ENCODE measurements at places on chromosomes 5 and 9.

DNA sequence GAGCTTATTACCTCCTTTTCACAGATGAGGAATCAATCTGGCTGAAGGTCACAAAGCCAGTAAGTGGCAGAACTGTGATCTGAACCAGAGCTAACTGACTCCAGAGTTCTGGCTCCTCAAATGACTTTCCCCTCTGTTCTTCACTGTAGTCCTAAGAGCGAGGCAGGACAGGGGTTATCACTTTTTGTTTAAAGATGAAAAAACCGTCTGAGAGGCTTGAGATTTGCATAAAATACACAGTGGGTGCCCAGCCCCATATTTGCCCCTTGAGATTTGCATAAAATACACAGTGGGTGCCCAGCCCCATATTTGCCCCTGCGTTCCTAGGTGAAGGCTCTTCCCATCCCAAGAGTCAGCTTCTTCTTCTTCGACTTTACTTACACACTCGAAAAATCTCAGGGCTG, 667 bp downstream of the FBXO10 start:
- DNase-seq = no peak

DNA sequence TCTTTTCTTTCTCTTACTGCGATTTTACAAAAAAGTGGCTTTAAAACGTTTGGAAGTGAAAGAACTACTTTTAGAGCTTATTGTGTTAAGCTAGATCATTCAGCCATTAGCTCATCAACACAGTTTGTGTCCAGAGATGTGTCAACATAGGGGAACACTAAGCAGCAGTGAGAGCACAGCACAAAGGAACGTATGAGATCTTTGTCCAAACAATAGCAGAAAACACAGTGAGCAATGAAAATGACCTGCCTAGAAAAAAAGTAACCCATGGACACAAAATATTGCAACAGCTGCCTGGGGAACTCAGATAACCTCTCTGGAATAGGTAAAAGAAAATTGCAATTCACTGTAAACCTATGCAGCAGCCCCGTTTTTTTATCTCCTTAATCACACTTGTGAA, 372.5 kb downstream of the ARHGEF28 start:
- no peak for DNase-seq

DNA sequence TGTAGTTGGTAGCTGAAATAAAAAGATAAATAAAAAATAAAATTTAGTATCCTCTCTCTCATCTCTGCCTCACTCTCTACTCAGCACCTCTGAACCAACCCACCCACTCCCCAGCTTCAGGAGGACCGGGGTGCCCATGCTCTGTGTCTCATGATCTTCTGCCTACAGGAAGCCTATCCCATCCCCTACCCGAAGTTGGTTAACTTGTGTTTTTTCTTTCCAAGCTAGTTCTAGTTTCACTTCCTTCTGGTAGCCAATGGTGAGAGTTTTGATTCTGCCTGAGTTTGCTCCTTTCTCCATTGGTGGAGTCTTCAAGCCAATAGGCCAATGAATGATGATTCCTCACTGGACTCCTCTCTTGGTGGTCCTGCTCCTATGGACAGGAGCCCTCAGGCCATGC, 32.1 kb downstream of the SNX24 start:
- DNase-seq = no peak

GRCh38 chr5:14313986-14314690, 171.0 kb downstream of the TRIO start:
- no peak for DNase-seq

- no peak for DNase-seq
Measured at GRCh38 chr9:81411961-81412360, 277.4 kb downstream of the TLE1 start.

DNA sequence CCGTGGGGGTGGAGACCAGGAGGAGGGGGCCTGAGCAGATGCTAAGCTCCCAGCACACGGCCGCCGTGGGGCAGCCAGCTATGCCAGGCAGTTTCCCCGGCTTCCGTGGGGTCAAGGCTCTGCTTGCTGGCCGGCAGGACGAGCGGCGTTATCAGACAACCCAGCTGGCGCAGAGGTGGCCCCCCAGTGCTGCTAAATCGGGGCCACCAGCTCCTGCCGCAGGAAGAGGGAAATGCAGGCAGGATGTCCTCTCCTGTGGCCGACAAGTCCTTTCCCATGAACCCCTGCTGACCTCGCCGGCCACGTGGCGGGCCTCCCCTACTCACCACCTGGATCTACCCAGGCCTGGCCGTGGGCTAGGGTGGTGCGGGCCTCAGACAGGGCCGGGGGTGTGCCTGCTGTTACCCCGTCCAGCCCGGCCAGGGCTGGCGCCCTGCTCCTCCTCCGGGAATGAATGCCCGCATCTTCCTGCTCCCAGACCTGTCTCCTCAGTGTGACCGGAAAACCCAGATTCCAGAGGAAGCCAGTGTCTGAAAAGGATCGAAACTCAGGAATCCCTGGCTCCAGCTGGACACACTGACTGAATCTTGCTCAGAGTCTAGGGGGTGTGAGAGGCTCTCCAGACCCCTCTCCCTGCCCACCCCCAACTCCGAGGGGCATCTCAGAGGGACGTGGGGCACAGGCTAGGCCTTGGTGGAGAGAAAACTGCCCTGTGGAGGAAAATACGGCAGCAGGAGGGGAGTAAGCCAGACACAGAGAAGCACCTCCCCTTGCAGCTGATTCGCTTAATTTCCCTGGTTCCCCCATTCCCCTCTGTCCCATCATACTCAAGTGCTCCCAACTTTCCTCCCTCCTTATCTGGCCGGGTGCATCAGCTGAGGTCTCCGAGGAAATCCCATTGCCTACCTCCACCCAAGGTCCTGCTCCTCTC, 3.9 kb downstream of the FLT4 start:
- DNase-seq = peak; percentile 39

GRCh38 chr5:138369261-138369660, 16.8 kb downstream of the KDM3B start:
- no peak for DNase-seq

DNA sequence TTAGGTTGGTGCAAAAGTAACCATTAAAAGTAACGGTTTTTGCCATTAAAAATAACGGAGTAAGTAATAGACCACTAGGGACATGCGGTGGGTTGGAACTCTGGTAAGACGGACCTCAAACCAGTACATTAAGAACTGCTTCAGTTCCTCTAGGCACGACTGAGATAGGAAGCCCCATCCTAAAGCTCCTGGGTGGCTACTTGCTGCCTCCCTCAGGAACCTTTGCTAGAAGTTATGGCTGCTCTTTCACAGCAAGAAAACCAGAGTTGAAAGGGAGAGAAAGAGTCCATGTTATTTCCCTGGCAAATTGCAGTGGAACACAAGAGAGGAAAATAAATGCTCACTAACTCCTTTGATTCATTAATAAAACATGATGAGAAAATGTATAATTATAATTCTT, 47.6 kb downstream of the MCTP1 start:
- no peak for DNase-seq

- DNase-seq = no peak
Measured at GRCh38 chr9:95505072-95505716, 11.6 kb downstream of the PTCH1 start.

DNA sequence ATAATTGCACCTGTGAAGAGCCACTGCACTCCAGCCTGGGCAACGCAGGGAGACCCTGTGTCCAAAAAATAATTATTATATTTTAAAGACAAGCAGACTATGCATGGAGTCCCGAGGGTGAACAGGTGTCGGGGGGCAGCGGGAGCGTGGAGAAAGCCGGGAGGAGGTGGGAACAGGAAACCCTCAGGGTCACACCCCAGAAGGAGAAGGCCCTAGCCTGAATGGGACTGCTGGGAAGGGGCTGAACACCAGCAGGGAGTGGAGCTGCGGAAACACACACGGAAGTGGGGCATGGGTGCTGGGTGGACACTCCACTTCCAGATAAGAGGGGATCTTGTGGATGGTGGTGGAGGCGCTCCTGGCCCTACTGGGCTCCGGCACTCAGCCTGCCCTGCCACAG, 12.8 kb downstream of the SURF6 start:
- no peak for DNase-seq

DNA sequence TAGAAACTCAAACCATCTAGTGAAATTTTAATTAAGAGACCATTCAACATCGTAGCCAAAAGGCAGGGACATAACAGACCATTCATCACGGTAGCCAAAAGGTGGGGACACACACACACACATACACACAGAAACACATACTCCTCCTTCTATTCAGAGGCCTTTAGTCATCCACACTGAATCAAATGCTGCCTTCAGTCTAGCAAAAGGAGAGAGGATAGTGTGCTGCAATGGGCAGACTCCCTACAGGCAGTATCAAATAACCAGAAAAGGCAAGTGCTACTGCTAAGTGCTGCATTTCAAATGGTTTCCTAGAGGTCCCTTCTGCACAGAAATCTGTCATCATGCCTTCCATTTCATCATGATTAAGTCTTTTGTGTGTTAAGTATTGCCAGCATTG, 303.9 kb downstream of the TRIM32 start:
- no peak for DNase-seq

DNA sequence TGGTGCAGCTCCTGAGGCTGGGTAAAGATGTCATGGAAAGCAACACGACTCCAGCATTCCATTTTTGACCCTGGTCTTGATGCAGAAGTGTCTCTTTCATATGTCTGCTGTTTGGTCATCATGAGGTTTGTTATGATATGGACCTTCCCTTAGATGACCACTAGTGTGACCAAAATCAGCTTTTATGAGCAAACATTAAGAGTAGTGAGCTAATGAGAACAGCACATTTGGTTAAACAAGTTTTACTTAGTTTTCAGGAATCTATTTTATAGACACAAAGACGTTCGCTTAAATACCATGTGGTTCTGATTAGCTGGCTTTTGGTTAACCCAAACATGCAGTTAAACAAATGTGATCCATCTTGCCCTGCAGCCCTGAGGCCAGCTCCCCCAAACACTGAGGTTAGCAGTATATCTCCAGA, 56.7 kb upstream of the ACTBL2 start:
- DNase-seq = no peak

GRCh38 chr9:132997591-132997990, 19.1 kb downstream of the GFI1B start:
- DNase-seq = peak; percentile 59

GRCh38 chr9:87894998-87895625, 12.4 kb downstream of the SPATA31E1 start:
- DNase-seq = peak; percentile 64

DNA sequence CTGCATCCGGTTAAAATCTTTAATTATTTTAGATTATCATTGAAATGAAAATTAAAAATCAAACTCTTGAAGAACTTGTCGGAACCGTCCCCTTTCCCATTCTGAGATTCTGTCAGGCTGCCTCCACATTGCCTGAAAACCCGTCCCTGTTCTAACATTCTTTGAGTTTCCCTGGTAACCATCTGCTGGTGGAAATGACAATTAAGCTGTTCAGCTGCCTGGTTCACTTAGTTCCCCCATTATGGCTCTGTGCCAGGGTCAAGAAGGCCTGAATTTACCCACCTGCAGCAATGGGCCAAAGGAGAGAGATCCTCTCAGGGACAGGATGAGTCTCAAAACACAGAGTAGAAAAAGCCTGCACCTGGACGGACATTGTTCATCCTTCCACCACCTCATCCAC, 11.8 kb upstream of the TCOF1 start:
- DNase-seq = no peak

GRCh38 chr9:75429531-75430475, 341.5 kb downstream of the OSTF1 start:
- no peak for DNase-seq

All from endodermal cell (in vitro differentiated cells).